ENCODE measurements at places on chromosomes 4 and X.

DNA sequence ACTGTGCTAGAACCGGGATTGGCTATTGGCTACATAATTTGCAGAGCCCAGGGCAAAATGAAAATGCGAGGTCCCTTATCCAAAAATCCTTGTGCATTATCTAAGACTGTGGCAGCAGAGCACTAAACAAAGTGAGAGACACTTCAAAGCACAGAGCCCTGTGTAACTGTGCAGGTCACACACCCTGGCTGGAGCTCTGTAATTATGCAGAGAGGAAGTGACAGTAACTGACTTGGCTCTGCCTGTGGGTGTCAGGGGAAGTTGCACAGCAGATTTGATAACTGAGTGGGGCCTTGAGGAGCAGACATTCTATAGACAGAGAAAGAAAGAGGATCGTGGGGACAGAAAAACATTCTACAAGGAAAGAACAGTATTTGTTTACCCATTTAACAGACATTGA, 173.5 kb upstream of the FMR1 start:
- no peak for DNase-seq

- DNase-seq, result no peak
These were observed 78.6 kb upstream of the BOD1L1 start for GRCh38 chr4:13706120-13706519.

GRCh38 chr4:41656572-41657520, 91.7 kb downstream of the PHOX2B start:
- DNase-seq, result no peak

DNA sequence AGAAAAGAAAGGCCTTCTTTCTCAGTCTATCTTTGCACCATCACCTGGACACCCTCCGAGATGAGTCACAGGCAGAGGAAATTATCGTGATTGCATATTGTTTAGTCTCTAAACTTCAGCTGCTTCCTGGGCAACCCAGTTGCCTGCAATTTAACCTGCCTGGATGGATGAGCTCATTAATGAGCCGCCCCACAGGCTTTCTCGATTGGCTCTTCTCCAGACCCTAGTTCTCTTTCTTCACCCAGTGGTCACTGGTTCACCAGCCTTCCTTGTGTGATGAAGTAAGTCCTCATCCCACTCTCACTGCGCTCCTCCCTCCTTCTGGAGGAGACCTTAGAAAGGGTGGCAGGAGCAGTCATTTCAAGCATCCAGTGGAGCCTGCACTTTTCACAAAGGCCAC, 94.4 kb downstream of the SOWAHB start:
- no peak for DNase-seq

DNA sequence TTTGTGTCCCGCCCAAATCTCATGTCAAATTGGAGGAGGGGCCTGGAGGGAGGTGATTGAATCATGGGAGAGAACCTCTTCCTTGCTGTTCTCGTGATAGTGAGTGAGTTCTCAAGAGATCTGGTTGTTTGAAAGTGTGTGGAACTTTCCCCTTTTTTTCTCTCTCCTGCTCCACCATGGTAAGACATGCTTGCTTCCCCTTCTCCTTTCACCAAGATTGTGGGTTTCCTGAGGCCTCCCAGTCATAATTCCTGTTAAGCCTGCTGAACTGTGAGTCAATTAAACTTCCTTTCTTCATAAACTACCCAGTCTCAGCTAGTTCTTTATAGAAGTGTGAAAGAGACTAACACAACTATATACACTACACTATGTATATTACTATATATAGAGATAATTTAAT, 697.8 kb upstream of the HS3ST1 start:
- no peak for DNase-seq

DNA sequence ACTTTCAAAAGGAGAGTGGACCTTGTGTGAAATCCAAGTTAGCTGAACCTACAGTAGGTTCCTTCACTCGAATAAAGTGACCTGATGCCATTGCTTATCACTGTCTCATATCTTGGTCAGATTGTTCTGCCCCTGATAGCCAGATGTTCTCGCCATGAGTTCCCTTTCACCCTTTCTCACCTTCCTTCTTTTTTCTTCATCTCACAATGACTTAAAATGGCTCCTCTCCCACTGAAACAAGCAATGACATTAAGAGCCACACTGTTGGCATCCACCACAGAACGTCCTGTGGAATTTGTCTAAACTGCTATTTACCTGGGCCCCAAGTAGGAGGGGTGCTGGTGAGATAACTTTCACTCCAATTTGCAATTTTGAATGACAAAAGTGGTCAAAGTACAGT, 227.6 kb upstream of the PPP1R2C start:
- no peak for DNase-seq
